ELR (cell line): ENCODE measurements at places on chromosomes 7 and 10.

DNA sequence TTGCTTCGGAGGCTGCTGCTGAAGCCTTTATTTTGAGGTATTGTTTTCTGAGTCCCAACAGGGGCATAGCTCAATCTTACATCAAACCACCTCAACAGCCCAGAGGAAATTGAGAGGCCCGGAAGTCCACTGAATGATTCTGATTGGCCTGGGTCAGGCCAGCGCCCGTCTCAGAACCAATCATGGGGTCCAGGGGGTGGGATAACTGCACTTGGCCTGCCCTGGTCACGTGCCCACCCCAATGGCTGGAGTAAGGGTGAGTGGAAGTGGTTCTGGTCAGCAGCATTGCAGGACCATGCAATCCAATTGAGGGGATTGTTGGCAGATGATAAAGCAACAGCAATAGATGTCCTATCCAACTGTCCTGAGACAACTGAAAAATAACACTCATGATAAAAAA is 190.6 kb downstream of the HERPUD2 start:
- DNase-seq: no peak

DNA sequence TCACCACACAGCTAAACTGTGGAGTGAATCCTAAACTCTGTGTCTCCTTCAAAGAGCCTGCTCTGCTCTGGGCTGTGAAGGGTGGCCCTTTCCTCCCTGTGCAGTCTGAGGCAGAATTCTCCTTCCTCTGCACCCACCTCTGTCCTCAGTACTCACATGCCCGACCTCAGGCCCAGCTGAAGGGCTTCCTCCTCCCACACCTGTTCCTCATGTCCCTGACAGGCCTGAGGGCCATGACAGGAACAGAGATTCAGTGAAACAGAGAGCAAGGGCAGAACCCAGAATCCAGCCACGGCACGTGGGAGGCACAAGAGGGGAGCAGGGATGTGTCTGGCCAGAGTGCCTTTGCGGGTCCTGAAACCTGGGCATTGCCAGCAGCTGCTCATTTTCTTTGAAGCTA is 13.9 kb downstream of the CREB3L2 start:
- DNase-seq: no peak

GRCh38 chr7:32262315-32262714 is 192.1 kb upstream of the PDE1C start:
- DNase-seq: no peak

GRCh38 chr10:44636625-44637024 is 251.7 kb upstream of the CXCL12 start:
- DNase-seq: no peak

- DNase-seq: no peak
Measured at GRCh38 chr7:157792241-157793086, 455.7 kb downstream of the DNAJB6 start.
